Hematopoietic multipotent progenitor cell treated with erythropoietin and hydrocortisone succinate and interleukin-3 and kit ligand, for 17 days (in vitro differentiated cells): ENCODE measurements at places on chromosomes 5 and 9.

DNA sequence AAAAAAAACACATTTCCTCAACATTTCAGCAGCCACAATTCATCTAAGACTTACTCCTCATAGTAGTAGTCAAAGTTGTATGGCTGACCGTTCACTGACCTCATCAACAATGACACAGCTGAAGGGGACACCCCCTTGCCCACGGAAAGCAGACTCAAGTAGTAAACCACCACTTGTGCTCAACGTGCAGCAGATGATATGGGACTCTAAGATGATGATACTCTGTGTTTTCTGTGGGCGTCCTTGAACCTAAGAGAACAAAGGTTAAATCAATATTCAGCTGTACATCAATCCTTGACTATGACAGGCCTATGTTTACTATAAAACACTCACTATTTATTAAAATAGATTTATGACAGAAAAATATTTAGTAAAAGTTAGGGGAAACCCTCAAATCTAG is 71.6 kb downstream of the SETX start:
- DNase-seq: no peak

DNA sequence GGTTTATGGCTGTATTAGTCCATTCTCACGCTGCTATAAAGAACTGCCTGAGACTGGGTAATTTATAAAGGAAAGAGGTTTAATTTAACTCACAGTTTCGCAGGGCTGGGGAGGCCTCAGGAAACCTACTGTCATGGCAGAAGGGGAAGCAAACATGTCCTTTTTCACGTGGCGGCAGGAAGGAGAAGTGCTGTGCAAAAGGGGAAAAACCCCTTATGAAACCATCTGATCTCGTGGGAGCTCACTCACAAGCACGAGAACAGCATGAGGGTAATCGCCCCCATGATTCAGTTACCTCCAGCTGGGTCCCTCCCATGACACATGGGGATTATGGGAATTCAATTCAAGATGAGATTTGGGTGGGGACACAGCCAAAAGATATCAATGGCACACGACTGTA is 13.9 kb downstream of the LRRC70 start:
- DNase-seq: no peak

- DNase-seq: no peak
These were observed 600.7 kb upstream of the SGCD start for GRCh38 chr5:155726267-155726666.

DNA sequence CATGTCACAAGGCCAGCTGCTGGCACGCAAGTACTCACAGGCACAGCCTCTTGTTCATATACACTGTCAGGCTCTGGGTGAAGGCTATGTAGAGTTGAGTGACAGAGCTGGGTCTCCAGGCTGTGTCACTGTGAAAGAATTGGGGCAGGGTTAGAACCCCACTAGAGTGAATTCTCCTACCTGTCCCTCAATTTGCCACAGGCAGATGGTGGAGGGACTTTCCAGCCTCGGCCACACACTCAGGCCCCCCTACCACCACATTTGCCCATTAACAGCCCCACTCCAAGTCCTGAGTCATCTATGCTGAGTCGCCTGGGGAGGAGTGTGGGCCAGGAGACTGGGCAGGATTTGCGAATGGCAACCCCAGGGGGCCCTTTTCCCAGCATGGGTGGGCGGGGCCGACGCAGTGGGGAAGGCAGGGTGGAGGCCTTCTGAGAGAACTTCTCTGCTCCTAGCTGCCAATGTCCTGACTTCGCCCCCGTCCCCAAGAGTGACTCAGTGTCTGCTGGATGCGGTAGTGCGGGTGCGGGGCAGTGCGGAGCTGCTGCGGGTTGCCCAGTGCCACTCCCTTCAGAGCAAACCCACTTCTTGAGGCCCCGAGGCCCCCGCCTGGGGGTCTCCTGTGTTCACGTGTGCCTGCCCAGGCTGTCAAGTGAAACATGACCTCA is 50.3 kb upstream of the PSD2 start:
- DNase-seq: no peak

GRCh38 chr5:95884017-95884325 is 61.4 kb upstream of the GLRX start:
- DNase-seq: no peak

DNA sequence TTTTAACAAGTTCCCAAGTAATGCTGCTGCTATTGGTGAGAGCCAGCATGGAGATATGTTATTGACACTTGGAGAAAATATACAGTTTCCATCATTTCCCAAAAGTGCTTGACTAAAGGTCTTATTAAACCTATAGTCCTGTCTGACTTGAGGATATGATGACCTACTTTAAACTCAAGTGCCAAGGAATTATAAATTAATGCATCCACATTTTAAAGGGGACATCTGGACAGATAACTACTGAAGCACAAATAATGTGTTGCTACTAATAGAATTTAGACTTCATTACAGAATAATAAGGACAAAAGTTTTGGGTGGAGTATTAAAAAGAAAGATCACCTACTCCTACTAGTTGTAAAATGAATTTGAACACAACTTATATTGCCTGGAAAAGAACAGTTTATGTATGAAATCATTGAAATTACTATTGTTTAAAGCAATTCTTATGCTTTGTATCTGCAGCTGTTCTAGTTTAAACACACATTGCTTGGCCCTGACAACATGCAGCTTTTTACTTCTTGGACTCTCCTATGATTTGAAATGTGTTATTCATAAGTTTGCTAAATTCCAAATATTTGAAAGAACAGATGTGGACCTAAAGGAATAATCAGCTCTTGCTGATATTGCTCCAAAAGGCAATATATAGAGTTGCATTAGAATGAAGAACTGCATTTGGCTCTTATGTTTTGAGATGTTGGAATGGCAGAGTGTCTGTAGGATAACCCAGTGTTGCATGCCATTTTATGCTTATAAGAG is 73.4 kb downstream of the SGCD start:
- no peak for DNase-seq

DNA sequence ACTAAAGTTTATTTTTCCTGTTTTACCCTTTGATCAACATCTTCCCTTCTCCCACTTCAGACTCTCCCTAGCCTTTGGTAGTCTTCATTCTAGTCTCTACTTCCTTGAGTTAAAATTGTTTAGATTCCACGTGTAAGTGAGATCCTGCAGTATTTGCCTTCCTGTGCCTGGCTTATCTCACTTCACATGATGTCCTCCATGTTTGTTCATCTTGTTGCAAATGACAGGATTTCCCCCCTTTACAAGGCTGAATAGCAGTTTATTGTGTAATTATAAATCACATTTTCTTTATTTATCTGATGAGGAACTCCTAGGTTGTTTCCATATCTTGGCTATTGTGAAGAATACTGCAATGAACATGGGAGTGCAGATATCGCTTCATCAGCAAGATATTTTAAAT is 461.7 kb downstream of the CHSY3 start:
- DNase-seq: no peak

GRCh38 chr5:96868603-96869371 is 7.5 kb upstream of the ERAP2 start:
- peak; percentile 49 for DNase-seq

GRCh38 chr5:139985733-139986132 is 57.4 kb downstream of the NRG2 start:
- DNase-seq: no peak

- DNase-seq: no peak
These were observed 222.0 kb downstream of the MAN2A1 start for GRCh38 chr5:109911731-109912130.

DNA sequence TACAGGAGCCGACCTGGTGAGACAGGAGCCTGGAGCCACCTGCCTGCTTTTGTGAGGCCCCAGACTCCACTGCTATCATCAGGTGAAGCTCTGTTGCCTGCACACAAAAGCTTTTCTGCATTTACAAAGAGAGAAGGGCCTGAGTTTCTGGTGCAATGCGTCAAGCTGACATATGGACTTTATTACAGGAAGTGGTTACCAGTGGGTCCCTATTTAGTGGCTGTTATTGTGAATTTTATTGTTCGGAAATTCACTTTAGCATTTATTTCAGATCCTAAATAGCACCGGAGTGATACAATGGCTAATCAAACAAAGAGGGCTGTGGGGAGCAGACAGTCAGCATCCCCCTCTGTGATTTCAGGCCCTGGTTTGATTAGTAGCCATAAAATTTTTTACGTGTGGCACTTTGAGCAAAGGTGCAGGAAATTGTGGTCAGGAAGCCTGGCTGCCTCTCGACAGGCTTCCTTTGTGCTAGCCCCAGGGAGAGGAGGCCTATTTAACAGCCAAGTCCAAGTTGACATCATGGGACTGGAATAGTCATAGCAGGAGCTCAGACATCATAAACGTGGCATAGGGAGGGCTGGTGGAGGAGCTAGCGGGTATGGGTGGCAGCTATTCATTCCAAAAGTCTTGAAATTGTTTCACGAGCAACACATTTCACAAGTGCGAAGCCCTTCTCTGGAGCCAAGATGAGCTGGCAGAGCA is 8.4 kb downstream of the TGFBI start:
- no peak for DNase-seq

DNA sequence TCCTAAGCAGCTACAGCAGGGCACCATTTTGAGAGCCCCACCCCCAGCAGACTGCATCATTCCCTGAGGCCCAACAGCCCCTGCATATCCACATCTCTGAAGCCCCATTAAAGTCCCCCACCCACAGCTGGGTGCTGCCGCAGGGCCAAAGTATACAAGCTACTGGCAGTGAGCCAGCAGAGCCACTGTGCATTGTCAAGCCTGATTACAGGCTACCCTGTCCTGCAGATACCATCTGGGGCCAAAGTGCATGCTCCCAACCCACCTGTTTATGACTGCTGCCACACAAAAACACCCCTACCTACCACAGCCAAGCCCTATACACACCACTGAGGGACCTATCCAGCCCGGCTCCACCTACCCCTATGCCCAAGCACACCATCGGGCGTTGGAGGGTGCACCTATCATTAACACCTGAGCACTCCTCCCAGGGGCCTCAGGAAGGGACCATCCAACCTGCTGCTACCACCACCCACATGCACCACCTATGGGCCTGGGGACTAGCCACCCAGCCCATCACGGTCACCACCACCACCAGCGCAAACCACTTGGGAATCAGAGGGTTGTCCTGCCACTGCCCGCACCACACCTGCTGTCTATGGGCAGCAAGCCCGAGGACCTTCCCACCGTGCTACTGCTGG is 105.0 kb downstream of the PLPP1 start:
- no peak for DNase-seq

DNA sequence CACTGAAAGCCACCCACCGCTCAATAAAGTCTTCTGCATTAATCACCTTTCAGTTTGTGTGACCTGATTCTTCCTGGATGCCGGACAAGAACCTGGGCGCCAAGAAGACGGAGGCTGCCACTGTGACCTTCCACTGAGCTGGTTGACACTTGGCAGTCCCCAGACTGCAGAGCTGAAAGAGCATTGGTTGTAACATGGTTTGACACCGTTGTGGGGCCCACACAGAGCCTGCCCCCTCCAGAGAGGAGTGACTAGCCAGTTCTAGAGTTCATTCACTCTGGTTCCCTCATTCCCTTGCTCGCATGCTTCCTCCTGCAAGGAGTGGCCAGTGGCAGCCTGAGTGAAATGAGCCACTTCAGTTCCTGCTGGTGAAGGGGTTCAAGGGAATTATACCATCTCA is 86.2 kb upstream of the ANXA1 start:
- no peak for DNase-seq

DNA sequence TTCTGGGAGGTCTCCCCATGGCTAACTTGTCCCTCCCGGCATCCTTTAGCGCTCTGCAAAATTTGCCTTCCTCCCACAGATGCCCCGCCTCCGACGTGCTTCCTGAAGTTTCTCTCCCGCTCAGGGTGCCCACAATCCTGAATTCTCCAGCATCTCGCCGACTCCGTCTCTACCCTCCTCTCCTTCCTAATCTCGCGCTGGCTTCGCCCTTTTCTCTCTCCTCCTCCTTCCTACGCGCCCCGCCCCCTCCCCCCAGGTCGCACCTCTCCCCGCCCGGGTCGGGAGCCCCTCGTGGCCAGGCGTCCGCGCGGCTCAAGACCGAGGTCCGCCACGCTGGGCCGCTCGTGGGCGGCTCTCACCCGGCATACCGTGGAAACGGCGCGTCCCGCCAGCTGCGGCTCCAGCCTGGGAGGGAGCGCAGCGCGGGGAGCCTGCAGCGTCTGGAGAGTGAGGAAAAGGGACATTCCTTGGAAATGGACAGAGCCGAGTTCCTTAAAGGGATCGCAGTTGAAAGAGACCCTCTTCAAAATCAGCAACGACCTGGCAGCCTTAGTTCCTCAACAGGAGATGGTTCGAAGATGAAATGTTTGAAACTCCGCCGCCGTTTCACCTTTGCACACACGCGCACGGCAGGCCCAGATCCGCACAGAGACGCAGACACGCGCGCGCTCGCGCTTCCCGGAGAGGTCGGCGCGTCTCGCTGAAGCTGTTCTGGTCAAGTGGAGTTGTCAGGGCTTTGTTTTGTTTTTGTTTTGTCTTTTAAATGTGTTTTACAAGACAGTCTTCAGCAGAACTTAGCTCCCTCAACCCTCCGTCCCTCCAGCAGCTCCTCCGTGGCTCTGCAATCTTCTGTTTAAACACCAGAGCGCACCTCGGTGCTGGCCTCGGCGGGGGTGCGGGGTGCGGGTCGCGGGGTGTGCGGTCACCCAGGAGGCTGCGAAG is 5.0 kb upstream of the IRX2 start:
- no peak for DNase-seq

DNA sequence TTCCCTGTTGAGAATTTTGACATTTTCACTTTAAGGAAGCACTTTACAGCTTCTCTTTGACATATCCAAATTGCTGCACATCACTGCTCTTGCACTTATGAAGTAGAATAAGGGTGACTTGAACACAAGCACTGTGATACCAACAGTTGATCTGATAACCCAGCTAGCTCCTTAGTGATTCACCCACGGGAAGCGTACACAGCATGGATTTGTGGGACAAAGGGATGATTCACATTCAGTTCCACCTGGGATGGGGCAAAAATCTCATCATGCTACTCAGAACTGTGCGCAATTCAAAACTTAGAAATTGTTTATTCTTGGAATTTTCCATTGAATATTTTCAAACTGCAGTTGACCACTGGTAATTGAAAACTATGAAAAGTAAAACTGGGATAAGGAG is 1565.5 kb upstream of the CDH9 start:
- DNase-seq: no peak

GRCh38 chr5:146009020-146009419 is 72.6 kb downstream of the SH3RF2 start:
- DNase-seq: no peak

GRCh38 chr9:138009803-138010690 is 132.5 kb downstream of the CACNA1B start:
- DNase-seq: no peak

GRCh38 chr5:912280-913091 is 19.8 kb downstream of the TRIP13 start:
- DNase-seq: no peak

DNA sequence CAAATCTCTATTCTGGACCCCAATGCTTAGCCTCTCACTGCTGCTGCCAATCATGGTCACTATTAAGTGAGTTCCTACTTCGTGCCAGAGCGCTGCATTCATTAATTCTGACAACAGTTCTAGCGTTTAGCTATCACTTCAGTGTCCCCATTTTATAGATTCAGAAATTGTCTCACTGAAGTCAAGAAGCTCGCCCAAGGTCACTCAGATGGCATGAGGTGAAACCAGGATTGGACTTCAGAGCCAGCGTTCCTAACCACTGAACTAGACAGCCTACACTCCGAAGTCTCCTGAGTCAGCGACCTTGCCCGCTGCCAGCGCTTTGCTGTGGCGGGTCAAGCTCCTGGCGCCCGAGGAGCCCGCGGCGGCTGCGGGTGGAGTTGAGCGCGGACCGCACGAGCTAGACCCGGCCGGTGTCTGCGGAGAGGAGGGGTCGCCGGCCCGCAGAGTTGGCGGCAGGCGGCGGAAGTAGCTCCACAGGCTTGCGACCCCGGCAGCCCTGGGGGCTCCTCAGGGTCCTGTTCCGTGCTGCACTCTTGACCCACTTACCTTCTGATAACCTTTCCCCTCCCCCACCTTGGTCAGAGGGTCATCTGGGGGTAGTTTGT is 2.1 kb upstream of the GABRB2 start:
- no peak for DNase-seq
